ENCODE measurements at places on chromosomes 6 and 20. TPM values are rescaled to one million over a fixed set of nuclear protein-coding genes. Genes with fewer than 3 reads are reported as not detected.

DNA sequence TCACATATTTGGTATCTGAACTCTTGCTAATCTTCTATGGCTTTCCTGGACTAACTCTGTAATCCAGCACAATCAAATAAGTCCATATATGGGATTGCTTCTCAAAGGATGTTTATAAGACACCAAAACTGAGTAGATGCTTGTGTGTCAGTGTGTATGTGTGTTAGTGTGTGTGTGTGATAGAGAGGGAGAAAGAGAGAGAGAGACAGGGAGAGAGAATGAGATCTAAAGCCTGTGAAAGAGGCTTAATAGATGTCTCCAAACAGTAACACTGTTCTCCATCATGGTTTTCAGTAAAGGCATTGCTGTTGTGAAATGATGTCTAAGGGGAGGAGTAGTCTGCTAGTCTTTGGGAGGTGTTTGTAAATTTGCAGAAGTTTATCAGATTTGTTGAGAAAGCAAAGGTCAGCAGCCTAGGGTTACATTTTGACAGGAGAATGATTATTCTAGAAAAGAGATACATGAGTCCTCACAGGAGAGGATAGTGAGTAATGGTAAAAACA, 73.9 kb upstream of the MLIP start:
- DNase-seq: no peak

GRCh38 chr20:14710951-14711350, 373.5 kb upstream of the FLRT3 start:
- DNase-seq: no peak

GRCh38 chr20:35871259-35871771, 83.0 kb downstream of the SCAND1 start:
- no peak for DNase-seq

DNA sequence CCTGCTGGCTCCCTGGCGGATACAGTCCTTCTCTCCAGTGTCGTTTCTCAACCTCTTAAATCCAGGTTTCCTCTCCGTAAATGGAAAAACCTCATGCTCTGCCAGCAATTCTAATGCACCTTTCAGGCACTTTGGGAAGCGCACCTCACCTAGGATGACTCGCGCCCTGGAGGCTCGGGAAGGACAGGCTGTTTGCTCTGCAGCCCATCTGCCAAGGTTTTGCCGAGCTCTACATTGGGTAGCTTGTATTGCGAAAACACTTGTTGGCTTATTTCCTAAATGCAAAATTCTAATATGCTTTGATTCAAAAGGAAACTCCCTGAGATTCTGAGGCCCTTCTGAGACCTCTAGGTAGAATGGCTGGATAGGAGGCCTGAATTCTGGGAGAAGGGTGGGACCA, 102.6 kb upstream of the MLN start:
- no peak for DNase-seq

GRCh38 chr6:18585032-18585573, 198.0 kb downstream of the RNF144B start:
- DNase-seq: no peak

DNA sequence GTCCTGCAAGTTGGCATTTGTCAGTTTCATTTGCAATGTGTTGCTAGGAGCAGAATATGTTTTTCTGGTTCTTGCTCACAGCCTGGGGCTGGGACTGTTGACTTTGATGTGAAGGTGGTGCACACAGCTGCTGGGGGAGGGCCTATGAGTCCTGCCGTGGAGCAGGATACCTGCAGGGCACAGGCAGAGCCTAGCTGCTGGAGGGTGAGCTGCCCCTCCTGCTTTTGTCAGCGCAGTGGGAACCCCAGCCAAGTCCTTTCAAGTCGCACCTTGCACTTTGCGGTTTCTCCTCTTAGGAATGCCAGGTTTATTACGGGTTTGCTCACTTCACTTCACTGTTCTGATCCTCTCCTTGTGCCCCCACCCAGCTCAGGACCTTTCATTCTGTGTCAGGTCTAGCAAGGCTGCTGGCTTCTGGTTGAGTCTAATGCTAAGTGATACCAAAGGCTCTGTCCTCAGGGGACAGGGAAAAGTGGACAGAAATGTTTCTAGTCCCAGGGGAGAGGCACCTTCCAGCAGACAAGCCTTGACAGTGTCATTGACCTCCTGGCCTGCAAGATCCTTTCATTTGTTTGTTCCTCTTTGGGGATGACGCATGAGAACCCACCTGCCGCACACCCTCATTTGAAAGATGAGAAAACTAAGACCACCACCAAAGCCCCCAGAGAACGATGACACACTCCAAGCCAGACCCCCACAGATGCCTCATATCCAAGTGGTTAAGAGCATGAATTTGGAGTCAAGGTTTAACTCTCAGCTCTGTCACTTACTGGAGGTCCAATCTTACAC, 2.7 kb upstream of the SPO11 start:
- no peak for DNase-seq

DNA sequence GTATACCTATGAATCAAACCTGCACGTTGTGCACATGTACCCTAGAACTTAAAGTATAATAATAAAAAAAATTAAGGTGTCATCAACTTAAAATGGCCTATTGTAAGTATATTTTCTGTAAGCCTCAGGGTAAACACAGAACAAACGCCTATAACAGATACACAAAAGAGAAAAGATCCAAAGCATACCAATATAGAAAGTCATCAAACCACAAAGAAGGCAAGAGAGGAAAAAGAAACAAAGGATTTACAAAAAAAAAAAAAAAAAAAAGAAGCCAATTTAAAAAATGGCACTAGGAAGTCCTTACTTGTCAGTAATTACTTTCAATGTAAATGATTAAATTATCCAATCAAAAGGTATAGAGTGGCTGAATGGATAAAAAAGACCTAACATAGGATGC, 24.6 kb upstream of the ASF1A start:
- DNase-seq: no peak

DNA sequence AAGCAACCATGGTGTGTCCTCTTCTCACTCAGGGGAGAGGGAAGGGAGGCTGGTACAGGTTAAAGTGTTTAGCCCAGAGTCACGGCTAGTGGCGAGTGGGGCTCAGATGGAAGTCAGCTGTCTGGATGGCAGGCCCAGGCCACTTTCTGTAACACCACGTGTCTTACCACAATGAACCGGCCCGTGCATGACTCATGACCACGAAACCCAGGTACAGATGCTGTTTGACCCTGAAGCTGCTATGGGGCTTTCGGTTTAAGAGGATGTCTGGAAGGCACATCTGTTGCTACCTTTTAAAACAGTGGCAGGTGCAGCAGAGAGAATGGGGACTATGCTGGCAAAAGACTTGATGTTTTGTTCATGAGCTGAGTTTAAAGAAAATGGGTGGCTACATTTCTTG, 36.5 kb upstream of the MPC1 start:
- no peak for DNase-seq

- peak; percentile 13 for DNase-seq
Observed at GRCh38 chr20:50734730-50735679, 3.6 kb downstream of the PARD6B start.

DNA sequence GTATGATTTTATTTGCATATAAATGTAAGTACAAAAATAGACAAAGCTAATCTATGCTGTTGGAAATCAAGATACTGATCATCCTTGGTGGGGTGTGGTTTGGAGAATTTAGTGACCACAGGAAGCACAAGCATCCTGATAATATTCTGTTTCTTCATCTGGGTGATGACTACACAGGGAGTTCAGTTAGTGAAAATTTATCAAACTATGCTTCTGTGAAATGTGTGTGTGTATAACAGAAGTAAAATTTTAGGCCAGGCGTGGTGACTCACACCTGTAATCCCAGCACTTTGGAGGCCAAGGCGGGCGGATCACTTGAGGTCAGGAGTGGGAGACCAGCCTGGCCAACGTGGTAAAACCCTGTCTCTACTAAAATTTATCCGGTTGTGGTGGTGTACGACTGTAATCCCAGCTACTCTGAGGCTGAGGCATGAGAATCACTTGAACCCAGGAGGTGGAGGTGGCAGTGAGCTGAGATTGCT, 20.6 kb downstream of the ENPP3 start:
- DNase-seq: no peak

DNA sequence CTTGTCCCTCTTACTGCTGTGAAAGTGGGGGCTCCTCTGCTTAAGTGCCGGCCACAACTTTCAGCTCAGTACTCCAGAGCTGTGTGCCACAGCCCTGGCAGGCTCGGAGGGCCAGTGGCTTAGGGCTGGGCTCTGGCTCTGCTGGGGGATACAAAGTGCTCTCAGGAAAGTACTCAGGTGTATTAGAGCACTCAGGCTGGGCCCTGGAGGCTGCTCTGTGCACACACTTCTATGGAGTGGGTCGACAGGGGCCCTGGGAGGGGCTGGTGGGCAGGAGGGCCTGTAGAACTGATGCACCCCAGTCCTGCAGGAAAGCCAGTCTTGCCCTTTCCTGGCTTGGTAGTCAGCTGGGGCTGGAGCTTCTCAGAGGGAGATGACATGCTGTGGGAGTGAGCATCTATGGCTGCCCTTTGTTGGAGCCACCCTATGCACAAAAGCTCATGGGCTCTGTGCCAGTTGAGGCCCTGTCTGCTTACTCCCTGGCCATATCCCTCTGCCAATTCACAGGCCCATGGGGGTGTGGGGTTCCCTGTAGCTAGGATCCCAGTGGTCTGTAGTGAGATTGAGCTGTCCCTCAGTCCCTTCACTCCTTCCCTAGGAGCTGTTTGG, 22.0 kb downstream of the CENPW start:
- DNase-seq: no peak

DNA sequence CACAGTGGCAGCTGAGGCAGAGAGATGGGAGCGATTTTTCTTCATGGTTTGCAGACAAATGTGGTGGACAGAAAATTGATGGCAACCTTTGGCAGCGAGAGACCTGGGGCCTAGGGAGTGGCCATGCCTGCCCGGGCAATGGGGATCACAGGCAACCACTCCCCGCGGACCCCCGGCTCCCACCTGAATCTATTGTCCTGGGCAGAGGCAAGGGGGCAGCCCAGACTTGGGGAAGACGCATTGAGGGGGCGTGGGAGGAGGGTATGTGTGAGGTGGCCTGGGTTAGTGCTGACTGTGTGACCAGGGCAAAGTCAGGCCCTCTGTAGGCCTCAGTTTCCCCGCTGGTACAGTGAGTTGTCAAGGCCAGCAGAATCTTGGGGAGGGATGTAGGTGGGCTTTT, 53.6 kb upstream of the BLCAP start:
- no peak for DNase-seq

- DNase-seq: no peak
Observed at GRCh38 chr6:128305228-128305627, 215.2 kb downstream of the PTPRK start.

DNA sequence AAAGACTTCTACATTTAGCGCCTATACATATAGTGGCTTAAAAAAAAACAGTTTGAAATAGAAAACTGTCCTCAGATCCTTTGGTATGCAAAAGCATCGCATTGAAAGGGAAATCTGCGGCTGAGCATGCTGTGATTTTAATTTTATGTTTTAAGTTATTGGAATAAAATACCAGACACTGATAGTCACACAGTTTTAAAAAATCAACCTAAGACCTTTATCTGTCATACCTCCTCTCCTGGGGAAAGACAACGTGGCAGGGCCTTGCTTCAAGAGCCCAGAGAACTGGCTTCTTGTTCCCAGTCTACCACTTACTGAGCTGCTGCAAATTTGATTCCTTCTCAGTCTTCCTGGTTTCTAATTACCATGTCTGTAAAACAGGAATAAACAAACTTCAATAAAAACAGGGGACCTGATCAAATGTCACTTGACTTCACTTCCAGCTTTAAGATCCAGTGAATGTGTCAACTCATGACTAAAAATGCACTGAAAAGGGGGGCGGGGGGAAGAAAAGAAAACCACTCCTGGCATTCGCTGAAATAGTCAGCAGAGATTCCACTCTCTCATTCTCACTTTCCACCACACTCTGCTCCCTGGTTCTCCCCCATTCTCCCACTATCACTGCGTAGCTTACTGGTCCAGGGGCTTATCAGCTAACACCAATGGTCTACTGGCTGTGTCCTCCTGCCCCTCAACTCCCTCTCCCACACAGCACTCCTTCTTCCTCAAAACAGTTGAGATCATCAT, 494.7 kb upstream of the MARCKS start:
- no peak for DNase-seq

GRCh38 chr6:126957721-126958120, 160.8 kb upstream of the RSPO3 start:
- DNase-seq: no peak

GRCh38 chr20:59120491-59120890, 43.1 kb upstream of the ZNF831 start:
- no peak for DNase-seq

- DNase-seq: no peak
Observed at GRCh38 chr6:145306489-145306888, 428.8 kb downstream of the EPM2A start.

- DNase-seq: no peak
Observed at GRCh38 chr6:36684447-36684812, 5.9 kb downstream of the CDKN1A start.

- DNase-seq: no peak
Observed at GRCh38 chr6:129621252-129621651, 88.7 kb downstream of the ARHGAP18 start.

GRCh38 chr20:13296070-13296469, 75.0 kb downstream of the ISM1 start:
- DNase-seq: no peak

DNA sequence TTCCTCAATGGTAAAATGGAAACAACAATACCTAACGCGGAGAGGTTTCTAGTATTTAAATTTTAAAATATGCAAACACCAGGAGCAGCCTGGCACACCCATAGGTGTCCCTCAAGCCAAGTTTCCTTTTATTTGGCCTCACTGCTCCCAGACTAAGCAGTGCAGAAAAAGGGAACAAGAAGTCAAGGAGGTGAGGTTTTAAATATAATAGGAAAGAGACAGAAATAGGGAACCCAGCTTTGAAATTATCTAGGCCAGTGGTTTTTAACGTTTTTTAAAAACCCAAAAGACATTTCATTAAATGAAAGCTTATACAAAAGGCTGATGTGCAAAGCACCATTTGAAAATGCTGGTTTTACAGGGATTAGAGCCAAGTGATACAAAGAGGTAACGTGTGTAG, 109.6 kb downstream of the SLC22A3 start:
- no peak for DNase-seq

DNA sequence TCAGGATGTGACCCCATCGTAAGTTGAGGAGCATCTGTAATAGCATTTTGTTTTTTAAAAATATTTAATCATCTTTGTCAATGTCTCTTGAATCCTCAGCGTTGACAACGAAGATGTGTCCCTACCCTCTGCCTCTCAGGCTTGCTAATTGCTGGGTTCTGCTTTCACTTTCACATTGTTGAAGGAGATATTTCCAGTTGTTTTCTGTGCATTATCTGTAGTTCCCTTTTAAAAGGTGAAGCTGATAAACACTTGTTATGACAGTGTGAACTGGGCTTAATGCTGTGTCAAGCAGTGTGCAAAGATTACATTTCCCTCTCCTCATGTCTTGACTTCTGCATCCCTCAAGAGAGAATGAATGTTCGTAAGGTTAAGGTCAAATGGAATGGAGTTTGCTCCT, 54.9 kb downstream of the CSE1L start:
- no peak for DNase-seq

Gene LGSN
- not detected for total RNA-seq

Gene OTOR
- total RNA-seq: not detected

Gene VNN1
- total RNA-seq: not detected

Gene COL9A3
- 576 TPM for total RNA-seq

Gene FERMT1
- total RNA-seq: 24.7 TPM

Gene FOXF2
- total RNA-seq: 0.27 TPM

Gene CST7
- not detected for total RNA-seq
